Iris pigment epithelial cell (primary cell): ENCODE measurements at places on chromosomes 6 and 20.

DNA sequence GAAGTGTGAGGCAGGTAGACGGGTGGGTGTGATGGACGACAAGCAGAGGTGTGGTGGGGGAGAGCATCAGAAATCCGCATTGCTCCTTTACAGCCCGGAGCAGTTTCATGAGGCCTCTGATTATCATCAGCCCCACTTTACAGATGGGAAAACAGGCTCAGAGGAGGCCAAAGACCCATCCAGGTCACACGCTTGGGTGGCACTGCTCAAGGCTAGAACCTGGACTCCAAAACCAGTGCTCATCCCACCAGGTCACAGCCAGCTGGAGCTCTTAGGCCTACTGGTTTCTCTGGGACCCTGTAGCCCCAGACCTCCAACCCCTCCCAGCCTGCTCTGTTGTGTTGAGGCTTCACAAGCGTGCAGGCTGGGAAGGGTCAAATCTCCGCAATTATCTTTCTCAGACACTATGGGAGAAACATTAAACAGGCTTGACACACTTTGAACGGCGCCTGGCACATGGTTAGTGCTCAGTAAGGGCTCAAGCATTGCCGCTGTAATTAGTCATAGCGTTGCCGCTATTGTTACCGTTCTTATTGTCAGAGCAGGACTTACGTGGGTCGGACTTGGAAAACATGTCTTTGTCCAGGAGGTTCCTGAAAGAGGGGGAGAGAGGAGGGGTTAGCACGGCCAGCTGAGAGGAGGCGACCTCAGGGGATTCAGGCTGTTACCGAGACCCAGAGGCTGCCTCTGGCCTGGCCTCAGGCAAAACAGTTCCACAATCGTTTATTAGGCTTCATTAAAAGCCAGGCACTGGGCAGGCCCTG is 16.6 kb downstream of the CPNE5 start:
- DNase-seq, result no peak

DNA sequence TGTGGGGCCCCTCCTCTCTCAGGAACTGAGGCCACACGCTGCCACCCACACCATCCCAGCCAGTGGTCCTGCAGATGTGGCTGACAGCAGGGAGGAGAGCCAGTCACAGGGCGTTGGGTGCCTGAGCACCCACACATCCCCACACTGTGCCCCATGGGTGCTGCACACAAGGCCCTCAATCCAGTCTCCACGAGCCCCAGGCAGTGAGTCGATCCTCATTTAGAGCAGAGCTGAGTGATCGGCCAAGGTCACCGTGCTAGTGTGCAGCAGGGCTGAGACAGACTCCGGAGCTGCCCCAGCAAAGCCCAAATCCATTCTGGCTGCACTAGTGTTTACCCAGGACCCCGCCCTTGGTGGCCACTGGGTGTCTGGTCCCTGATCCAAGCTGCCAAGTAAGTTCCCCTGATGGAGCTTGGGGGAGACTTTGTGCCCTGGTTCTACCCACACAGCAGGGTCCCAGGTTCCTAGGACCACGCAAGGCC is 9.0 kb downstream of the C20orf203 start:
- peak; percentile 11 for DNase-seq

- DNase-seq, result peak; percentile 85
These were observed 9.9 kb upstream of the RFPL4B start for GRCh38 chr6:112337209-112337638.

- peak; percentile 33 for DNase-seq
These were observed 76.5 kb downstream of the QKI start for GRCh38 chr6:163490826-163491577.

DNA sequence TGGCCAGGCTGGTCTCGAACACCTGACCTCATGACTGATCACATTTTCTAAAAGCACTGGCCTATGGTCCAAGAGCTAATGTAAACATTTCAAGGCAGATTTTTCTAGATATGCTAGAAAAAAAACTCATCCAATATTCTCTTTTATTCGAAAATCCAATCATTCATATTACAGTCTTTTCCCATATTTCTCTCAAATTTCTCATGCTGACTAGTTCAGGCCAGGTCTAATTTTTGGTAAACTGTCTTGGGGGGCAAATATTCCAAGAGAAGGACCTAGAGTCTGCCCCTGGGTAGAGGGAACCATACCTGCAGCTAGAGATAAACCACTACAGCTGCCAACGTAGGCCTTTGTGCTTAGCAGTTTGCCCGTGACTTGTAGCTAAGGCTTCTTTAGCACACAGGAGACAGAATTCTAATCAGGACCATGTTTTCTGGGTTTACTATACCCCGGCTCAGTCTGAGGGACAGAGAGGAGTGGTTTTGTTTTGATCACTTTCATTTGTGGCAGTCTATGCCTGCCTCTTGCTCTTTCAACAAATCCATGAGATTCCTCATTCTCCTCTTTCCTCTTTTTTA is 71.8 kb upstream of the CITED2 start:
- no peak for DNase-seq

DNA sequence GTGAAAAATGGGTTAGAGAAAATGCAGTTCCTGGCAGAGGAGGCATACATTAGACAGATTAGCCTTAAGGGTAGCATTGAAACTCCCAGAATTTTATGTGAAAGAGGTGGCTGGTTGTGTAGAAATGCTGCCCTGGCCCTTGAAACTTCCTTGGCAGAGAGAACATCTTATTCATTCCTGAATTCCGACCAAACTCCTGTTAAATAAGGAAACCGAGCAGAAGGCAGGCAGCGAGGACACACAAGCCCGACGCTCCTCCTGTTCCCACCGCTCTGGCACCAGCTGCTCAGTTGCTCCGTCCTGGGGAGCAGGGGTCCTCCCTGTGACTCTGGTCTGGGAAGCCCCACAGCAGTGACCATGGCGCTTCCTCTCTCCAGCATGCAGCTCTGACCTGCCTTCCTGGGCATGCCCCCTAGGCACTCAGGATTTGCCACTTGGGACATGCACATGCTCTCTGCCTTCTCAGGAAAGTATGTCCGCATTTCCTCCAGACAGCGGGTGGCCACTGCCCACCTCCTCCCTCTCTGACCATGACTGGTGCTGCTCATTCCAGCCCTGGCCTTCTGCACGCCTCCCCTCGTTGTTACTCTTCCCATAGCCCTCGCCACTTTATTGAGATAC is 35.2 kb upstream of the CLDN20 start:
- no peak for DNase-seq

GRCh38 chr20:13009682-13010406 is 1.1 kb downstream of the SPTLC3 start:
- peak; percentile 85 for DNase-seq

GRCh38 chr6:17600527-17601385 is 654 bp downstream of the FAM8A1 start:
- DNase-seq, result peak; percentile 36

- DNase-seq, result no peak
These were observed 28.0 kb downstream of the STX11 start for GRCh38 chr6:144178323-144178722.

DNA sequence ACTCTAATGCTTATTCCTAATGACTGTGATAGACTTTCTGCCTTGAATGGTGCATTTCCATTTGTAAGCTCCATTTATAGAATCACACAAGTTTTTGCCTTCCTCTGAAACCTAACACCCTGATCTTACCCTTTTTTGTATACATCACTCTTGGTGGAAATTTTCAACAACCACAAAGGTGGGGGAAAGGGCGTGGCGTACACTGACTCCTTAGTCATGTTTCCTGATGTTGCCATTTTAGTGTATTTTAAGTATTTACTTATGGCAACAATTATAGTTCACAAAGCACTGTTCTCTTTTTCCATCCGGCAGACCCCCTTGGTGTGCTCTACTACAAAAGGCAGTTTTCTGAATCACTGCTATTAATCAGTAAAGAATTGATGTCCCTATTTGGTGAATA is 92.0 kb downstream of the ATXN1 start:
- peak; percentile 89 for DNase-seq

- peak; percentile 61 for DNase-seq
These were observed 490 bp downstream of the JAG1 start for GRCh38 chr20:10673176-10673841.

DNA sequence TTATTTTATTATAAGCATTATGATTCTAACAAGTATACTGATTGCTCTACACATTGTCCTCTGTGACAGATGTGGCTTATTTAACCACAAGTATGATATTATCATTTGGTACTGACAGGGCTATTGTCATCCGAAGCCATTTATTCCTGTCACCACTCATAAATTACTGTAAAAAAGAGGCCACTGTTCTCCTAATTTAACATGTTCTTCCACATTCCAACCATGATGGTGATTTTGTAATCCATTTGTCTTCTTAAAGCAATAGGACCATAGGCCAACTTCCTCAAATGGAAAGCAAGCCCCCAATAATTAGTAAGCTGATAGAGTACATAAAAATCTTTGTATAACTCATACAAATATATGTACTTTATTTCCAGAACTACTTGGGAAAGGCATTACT is 50.6 kb downstream of the FUT9 start:
- DNase-seq, result no peak

DNA sequence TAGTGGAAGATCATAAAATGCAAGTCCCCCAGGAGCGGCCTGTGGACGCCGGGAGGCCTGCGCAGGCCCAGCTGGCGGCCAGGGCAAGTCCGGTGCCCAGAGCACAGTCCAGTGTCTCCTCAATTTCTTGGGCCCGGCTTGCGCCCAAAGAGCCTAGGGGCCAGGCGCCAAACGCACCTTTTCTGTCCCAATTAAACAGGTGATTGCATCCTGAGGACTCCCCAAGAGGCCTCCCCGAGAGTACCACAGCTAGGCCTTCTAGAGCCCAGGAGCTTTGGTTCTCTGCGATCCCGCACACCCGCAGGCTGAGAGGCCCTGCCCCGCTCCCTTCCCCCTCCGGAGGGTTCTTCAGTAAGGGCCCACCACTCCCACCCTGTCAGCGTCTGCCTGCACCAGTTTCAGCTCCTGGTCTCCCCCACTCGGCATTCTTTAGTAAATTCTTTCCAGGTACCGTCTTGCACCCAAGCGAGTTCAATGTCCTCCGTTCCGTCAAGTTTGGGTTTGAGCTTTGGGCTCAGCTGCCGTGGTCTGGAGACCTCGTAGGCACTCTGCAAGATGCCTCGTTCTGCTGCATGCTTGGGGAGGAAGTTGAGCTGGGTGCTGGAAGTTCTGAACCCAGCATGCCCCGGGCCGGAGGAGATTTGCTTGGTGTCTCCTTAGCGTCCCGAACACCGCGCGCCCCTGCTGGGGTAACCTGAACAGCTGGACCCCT is 3.9 kb upstream of the NKX2-2 start:
- DNase-seq, result no peak

- DNase-seq, result no peak
These were observed 258.5 kb downstream of the KIF16B start for GRCh38 chr20:16314748-16315159.

DNA sequence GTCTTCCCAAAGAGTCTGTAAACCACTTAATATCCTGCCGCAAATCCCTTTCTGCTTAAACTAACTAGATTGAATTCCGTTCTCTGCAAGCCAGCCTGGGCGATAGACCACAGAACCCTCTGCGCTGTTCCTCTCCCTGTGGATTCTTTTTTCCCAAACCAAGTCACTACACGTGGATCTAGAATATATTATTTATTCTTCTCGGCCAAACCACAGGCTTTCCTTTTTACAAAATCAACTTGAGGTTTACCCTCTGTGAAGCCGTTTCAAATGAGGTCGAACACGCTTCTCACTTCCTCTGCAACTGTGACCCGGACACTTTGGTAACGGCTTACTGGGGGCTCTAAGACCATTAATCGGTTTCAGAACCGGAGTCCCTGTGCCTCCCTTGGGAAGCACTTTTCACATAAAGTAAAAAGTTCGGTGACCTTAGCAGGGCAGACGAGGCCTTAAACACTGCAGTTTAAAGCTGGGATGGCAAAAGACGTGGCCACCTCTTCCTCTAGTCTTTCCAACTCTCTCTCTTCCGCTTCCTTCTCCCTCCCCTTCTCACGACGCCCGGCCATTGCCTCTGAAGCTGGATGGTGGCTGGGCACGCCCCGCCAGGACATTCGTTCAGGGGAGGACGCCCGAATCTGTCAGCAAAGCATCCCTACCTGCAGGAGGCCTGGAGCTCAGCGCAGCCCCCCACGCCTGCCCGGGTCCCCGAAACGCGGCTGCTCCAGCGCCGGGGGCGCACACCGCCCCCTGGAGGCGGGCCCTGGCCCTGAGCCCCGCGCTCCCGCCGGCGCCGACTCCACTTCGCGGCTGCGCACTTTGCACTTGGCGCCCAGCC is 55.0 kb upstream of the FOXC1 start:
- DNase-seq, result peak; percentile 52

GRCh38 chr6:37956711-37957275 is 137.3 kb downstream of the ZFAND3 start:
- DNase-seq, result no peak

DNA sequence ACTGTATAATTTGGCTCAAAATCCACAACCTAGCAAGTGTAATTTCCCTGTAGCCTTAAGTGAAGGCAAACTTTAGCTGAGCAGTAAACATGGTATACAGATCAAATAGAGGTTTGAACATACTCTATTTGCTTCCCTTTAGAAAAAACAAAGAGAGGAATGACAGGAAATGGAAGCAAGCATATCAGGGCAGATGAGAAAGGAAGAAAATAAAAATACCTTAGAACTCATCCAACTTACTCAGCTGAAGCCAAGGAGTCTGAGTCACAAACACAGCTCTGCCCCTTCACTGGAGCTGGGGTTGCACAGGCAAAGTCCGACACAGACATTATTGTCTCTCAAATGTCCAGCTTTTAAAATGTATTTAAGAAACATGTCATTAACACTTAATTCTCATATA is 379.9 kb upstream of the IRAK1BP1 start:
- DNase-seq, result peak; percentile 73

DNA sequence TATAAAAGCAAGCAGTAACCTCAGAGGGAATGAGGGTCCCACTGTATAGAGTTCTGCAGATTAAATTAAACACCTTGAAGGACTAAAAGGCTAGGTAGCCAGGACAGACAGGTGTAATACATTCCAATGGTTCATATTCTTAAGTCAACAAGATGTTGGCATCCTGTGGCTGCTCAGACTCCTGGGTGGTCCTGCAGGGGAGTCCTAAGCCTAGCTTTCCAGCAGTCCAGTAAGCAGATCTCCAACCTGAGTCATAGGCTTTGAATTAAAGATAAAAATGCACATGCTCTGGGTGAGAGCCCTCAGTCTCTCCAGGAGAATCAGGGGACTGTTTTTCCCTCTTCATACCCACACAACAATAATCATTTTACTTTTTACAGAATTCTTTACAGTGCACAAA is 307.3 kb upstream of the SUPT3H start:
- no peak for DNase-seq

GRCh38 chr6:71621918-71622519 is 264.3 kb upstream of the RIMS1 start:
- peak; percentile 20 for DNase-seq
